ENCODE measurements at places on chromosomes 5 and 9.

GRCh38 chr5:72499090-72499489 lies 8.1 kb downstream of the ZNF366 start:
- H3K27me3 ChIP-seq = peaks cover 23% of the 10 kb centered on the region
- H3K4me3 ChIP-seq = no peak overlapping the region
- no peak for DNase-seq
- H3K4me1 ChIP-seq = no peaks in the 10 kb centered on the region

DNA sequence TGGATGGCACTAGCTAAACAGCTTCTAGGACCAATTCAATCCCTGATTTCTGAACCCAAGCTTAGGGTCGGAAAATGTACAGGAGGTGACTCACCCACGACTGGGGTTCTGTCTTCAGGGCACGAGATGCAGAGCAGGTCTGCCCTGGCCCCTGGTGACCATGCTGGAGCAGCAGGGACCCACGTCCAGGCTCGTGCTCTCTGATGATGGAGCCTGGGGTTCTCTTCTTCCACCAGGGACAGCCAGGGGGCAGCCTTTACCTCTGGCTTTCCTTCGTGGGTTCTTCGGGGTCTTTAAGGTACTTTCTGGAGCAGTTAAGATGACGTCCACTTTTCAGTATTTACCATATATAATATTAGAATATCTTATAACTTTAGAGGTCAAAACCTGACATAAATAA lies 2.1 kb downstream of the CFAP77 start:
- H3K4me3 ChIP-seq = no peak overlapping the region
- H3K27me3 ChIP-seq = peaks cover 53% of the 10 kb centered on the region
- H3K36me3 ChIP-seq = no peaks in the 10 kb centered on the region
- peaks cover 17% of the 10 kb centered on the region for H3K4me1 ChIP-seq
- H3K27ac ChIP-seq = no peak overlapping the region

- H3K4me3 ChIP-seq = no peak overlapping the region
- DNase-seq = no peak
- H3K36me3 ChIP-seq = no peaks in the 10 kb centered on the region
- no peak overlapping the region for H3K27ac ChIP-seq
- peaks cover 12% of the 10 kb centered on the region for H3K27me3 ChIP-seq
- peaks cover 52% of the 10 kb centered on the region for H3K4me1 ChIP-seq
These were observed 144.1 kb downstream of the SEC61B start for GRCh38 chr9:99366183-99366582.

- no peaks in the 10 kb centered on the region for H3K36me3 ChIP-seq
- no peak overlapping the region for H3K27ac ChIP-seq
- no peak for DNase-seq
- no peaks in the 10 kb centered on the region for H3K27me3 ChIP-seq
- no peak overlapping the region for H3K4me3 ChIP-seq
These were observed 474.2 kb downstream of the EFNA5 start for GRCh38 chr5:107196500-107197059.

- no peaks in the 10 kb centered on the region for H3K36me3 ChIP-seq
- no peaks in the 10 kb centered on the region for H3K27me3 ChIP-seq
- H3K4me1 ChIP-seq = no peaks in the 10 kb centered on the region
- H3K4me3 ChIP-seq = no peak overlapping the region
- no peak for DNase-seq
These were observed 515.2 kb upstream of the ZNF608 start for GRCh38 chr5:125261505-125262250.

DNA sequence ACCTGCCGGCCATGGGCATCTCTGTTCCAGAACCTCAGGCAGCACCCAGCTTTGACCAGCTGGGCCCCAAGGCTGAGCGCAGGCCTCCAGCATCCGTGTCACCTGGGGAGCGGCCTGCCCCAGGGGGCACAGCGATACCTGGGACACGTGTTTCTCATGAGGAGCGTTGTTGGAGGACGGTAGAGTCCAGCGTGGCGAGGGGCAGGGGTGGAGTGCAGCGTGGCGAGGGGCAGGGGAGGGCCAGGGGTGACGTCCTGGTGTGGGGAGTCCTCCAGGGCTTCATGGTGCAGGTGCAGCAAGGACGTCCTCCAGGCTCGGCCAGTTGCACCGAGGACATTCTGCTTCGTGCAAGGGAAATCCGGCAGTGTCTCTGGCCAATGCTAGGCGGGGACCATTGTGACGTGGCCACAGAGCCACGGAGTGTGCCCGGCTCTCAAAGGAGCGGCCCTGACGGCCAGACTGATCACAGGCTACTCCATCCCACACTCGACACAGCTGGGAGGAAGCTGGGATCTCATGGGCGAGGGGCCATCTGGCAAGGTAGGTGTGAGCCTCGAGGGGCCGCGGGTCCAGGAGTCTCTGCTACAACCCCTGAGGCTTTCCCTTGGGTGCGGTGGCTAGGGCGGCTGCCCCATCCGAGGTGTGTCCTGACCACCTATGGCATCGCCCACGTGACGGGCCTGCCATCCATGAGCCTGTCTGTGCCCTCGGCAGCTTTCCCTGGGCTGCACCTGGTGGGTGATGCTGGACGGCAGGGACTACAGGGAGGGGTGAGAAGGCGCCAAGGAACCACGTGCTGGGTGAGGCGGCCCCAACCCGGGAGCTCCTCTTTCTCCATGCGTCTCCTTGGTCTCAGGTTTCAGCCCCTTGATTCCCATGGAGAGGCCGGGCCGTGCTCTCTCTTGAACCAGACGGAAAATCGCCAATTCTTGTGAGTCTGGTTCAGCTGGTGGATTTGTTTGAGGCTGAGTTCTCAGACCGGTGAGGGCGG lies 33.8 kb downstream of the SLC9A3 start:
- H3K4me3 ChIP-seq = no peak overlapping the region
- H3K36me3 ChIP-seq = no peaks in the 10 kb centered on the region
- H3K27me3 ChIP-seq = no peaks in the 10 kb centered on the region
- H3K27ac ChIP-seq = no peak overlapping the region
- no peaks in the 10 kb centered on the region for H3K4me1 ChIP-seq

GRCh38 chr5:95901676-95902627 lies 59.7 kb downstream of the ELL2 start:
- H3K36me3 ChIP-seq = peaks cover 76% of the 10 kb centered on the region
- peaks cover 19% of the 10 kb centered on the region for H3K4me1 ChIP-seq
- no peaks in the 10 kb centered on the region for H3K27me3 ChIP-seq
- peak overlapping the region; percentile 54 for H3K27ac ChIP-seq

DNA sequence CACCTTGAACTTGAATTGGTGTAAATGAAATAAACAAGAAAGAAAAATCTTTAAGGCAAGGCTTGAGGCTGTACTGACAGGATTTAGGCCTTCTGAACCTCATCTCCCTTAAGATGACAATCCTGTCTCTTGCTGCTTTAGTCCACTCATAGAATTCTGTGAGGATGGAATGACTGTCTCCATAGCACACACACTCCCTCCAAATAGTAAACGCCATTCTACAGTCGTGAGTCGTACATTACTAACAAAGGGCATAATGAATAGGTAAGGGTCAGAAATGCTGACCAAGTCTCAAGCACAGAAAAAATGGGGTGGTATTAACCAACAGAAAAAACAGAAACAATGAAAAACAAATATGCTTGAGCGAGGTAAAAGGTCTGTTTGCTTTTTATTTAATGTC lies 71.8 kb upstream of the SIMC1 start:
- no peak for DNase-seq
- no peaks in the 10 kb centered on the region for H3K4me1 ChIP-seq
- peaks cover 50% of the 10 kb centered on the region for H3K27me3 ChIP-seq
- no peak overlapping the region for H3K27ac ChIP-seq
- no peaks in the 10 kb centered on the region for H3K36me3 ChIP-seq
- H3K4me3 ChIP-seq = no peak overlapping the region

DNA sequence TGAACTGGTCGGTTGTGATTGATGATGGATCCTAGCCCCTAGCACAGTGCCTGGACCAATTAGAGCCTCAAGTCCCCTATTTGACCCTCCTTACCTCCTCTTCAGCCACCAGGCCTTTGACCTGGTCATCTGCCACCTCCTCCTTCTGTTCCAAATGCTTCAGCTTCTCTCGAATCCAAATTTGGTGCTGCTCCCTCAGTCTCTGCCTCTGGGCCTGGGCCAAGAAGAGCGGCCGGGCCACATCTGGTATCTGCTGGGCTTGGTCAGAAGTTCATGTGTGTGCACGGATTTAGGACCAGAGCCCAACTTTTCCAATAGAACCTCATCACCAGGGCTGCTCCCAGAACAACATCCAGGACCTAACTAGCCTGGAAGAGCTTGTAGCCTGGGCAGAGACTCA lies 6.5 kb downstream of the SLC35A4 start:
- no peaks in the 10 kb centered on the region for H3K27me3 ChIP-seq
- no peak overlapping the region for H3K27ac ChIP-seq
- no peak for DNase-seq
- peaks cover 21% of the 10 kb centered on the region for H3K4me1 ChIP-seq

- H3K27me3 ChIP-seq = no peaks in the 10 kb centered on the region
- DNase-seq = no peak
- no peak overlapping the region for H3K4me3 ChIP-seq
- H3K4me1 ChIP-seq = peaks cover 3% of the 10 kb centered on the region
These were observed 29.8 kb upstream of the BNIP1 start for GRCh38 chr5:173114536-173114935.

GRCh38 chr5:108749128-108749861 lies 1.6 kb downstream of the FER start:
- no peaks in the 10 kb centered on the region for H3K36me3 ChIP-seq
- H3K27ac ChIP-seq = peak overlapping the region; percentile 50
- H3K4me1 ChIP-seq = peaks cover 20% of the 10 kb centered on the region
- peaks cover 25% of the 10 kb centered on the region for H3K27me3 ChIP-seq
- H3K4me3 ChIP-seq = peak overlapping the region; percentile 86
- DNase-seq = no peak

GRCh38 chr9:35529161-35529823 lies 39.4 kb downstream of the RUSC2 start:
- H3K27me3 ChIP-seq = no peaks in the 10 kb centered on the region
- no peak overlapping the region for H3K4me3 ChIP-seq
- H3K36me3 ChIP-seq = no peaks in the 10 kb centered on the region

- no peaks in the 10 kb centered on the region for H3K36me3 ChIP-seq
- DNase-seq = no peak
- H3K4me3 ChIP-seq = no peak overlapping the region
- no peaks in the 10 kb centered on the region for H3K27me3 ChIP-seq
These were observed 38.6 kb downstream of the CRB2 start for GRCh38 chr9:123394291-123395235.

GRCh38 chr5:133377736-133378135 lies 234.6 kb downstream of the FSTL4 start:
- no peak overlapping the region for H3K4me3 ChIP-seq
- H3K36me3 ChIP-seq = no peaks in the 10 kb centered on the region
- no peaks in the 10 kb centered on the region for H3K4me1 ChIP-seq
- H3K27me3 ChIP-seq = peaks cover 9% of the 10 kb centered on the region

DNA sequence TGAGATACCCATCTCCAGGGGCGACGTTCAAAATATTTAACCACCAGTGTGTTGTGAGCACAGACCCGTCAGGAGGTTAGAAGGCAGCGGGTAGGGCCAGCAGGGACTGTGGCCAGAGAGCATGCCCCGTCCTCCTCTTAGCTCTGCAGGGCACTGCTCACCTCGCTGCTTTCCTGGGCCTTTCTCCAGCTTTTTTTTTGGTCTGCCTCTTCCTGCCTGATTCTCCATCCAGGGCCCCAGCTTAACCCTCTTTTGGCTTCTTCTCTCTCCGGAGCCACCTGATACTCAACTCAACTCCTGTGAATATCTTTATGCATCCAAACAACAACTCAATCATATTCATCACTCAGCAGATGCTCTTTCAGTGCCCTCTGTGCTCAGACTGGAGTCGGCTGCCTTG lies 44.0 kb downstream of the TMOD1 start:
- no peaks in the 10 kb centered on the region for H3K4me1 ChIP-seq
- no peak overlapping the region for H3K27ac ChIP-seq
- H3K36me3 ChIP-seq = no peaks in the 10 kb centered on the region
- H3K4me3 ChIP-seq = no peak overlapping the region
- no peak for DNase-seq

DNA sequence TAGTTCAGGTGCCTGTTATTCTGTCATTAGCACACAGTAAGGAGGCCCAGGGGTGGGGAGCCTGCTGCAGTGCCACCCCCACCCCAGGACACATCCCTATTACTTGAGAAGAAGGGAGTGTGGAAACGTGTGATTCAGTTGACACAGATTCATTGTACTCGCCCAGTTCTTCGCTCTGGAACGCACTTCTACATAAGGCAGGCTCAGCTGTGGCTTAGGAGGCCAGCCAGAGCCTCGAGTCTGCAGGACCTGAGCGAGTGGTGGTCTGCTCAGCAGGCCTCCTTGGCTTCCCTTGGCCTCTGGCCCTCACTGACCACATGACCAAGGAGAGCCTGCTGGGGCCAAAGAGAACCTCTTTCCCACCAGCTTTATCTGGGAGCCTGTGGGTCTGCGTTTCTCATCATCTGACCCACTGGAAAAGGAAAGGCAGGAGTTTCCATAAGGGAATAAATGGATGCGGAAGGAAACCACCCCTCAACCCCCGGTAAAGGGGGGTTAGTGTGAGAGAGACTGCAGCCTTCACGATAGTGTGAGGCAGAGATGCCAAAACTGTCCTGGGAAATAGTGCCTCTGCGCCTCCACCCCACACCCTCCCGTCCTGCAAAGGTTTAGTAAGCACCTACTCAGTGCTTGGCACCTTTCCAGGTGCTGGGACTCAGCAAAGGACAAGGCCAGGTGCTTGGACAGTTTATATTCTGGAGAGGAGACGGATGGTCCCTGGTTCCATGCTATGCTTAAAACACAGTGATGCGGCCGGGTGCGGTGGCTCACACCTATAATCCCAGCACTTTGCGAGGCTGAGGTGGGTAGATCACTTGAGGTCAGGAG lies 73.7 kb downstream of the PPARGC1B start:
- H3K4me3 ChIP-seq = no peak overlapping the region
- DNase-seq = no peak
- H3K27ac ChIP-seq = no peak overlapping the region
- no peaks in the 10 kb centered on the region for H3K4me1 ChIP-seq

- H3K27ac ChIP-seq = no peak overlapping the region
- H3K36me3 ChIP-seq = no peaks in the 10 kb centered on the region
- H3K4me3 ChIP-seq = no peak overlapping the region
- peaks cover 21% of the 10 kb centered on the region for H3K27me3 ChIP-seq
- H3K4me1 ChIP-seq = peaks cover 3% of the 10 kb centered on the region
These were observed 244.0 kb downstream of the EPB41L4A start for GRCh38 chr5:112174959-112175594.

- H3K27ac ChIP-seq = no peak overlapping the region
- no peaks in the 10 kb centered on the region for H3K36me3 ChIP-seq
- H3K4me1 ChIP-seq = no peaks in the 10 kb centered on the region
These were observed 441.8 kb upstream of the TLE4 start for GRCh38 chr9:79129865-79130480.

GRCh38 chr9:83656032-83656680 lies 33.2 kb downstream of the IDNK start:
- H3K36me3 ChIP-seq = peaks cover 50% of the 10 kb centered on the region
- H3K4me3 ChIP-seq = no peak overlapping the region
- DNase-seq = no peak
- H3K27me3 ChIP-seq = no peaks in the 10 kb centered on the region
- no peak overlapping the region for H3K27ac ChIP-seq

Measured in activated T-helper 2 cell treated with anti-CD3 and anti-CD28 coated beads, Interferon-gamma antibody, Interleukin-2, Interleukin-4, amounts not matched to agents 10 μg/mL and 5 μg/mL and 100 μg/mL, durations not matched to agents 14 hours and 24 hours and 36 hours (primary cell).